ENCODE measurements at places on chromosomes 2 and 18.

DNA sequence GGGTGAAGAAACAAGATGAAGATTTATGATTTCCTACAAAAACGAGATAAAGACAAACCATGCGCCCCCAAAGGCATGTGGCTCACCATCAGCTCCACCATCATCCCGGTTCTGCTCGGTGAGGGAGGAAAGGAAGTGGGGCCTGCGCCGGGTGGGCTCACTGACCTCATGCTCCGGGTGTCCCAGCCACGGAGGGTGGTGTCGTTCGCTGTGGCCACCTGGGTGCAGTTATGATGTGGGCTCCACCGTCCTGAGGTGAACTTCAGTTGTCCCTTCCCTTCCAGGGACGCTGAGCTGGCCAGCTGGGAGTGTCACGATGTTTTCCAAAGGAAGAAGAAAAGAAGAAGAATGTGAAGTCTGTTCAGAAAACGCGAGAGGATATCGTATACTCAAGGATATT lies 180.9 kb downstream of the EIPR1 start:
- no peak for DNase-seq

DNA sequence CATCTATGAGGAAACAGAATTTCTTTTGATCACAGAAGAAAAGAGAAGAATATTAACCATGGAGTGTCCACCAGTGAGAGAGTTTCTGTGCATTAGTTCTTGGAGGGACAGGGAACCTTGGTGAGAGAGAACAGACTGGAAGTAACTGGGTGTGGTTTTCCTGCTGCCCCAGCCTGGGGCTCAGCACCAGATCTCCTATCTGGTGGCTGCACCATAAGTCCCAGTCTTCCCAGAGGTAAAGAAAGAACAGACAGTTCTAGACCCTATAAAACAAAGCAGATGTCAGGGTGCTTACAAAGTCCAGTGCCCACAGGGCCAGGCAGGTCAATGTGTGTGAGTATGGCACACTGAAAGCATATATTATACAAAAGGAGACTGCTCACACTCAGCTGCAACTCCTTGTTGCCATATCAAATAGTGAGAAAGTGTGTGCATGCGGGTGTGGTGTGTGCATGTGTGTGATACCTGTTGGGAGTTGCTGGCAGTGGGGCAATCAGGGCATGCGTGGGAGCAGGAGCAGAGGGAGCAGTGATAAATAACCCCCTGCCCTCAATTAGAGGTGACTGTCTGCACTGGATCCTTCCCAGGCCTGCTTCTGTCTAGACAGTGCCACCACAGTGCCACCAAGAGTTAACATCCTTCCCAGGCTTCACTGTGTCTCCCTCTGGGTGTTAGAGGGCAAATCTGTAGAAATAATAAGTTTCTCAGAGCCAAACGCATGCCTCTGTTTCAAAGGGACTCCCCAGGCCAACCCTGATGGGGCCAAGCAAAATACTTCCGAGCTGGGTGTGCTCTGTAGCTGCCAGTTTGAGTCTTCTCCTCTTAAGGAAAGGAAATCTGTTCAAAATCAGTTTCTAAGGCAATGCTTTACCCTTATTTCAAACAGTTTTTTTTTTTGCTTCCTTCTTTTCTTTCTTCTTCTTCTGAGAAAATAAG lies 45.7 kb downstream of the RDH14 start:
- DNase-seq: no peak

GRCh38 chr2:46653539-46653938 lies 174.2 kb downstream of the TMEM247 start:
- no peak for DNase-seq

DNA sequence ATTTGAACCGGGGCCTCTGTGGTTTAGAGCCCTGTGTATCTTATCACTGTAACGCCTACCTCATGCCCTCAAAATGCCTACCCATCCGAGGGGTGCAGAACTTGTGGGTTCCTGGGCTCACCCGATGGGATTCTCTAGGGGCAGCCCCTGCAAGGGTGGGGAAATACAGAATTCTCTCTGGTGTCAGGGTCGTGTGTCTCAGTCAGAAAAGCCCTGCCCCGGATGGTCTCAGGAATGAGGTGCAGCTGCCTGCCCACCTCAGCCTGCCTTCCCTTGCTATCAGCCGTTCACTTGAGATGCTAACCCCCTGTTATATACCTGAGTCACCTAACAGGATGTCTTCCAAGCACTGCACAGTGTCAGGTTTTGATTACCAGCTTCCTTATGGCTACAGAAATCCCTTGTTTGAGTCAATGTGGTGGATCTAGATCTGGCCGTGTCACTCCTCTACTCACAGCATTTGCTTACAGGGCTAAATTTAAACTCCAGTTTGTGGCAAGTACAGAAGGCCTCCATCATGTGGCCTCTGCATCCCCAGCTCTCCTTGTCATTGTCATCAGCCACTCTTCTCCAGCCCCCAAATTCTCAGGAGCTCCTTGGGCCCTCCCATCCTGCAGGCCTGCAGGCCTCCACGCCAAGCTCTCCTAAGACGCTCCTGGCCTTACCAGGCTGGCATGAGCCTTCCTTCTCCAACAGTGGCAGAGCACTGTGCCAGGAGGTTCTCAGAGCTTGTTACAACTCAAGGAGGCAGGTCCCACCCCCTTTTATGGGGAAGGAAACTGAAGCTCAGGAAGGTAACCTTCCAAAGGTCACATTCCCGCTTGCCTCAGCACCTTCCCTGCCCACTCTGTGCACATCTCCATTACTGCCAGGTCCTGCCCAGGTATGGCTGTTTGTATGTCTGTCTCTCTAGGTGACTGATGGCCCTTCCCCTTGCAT lies 14.3 kb upstream of the MAP3K2 start:
- DNase-seq: peak; percentile 40

GRCh38 chr2:20604951-20605381 lies 45.9 kb downstream of the HS1BP3 start:
- no peak for DNase-seq

GRCh38 chr2:157443795-157444640 lies at the start of gene CYTIP:
Gene CYTIP (minus strand): TSS chr2:157444089. CDS start chr2:157444020, 69 bp downstream.
- DNase-seq: no peak
